ENCODE measurements at places on chromosomes 3 and 15. TPM values are rescaled to one million over a fixed set of nuclear protein-coding genes. Genes with fewer than 3 reads are reported as not detected.

DNA sequence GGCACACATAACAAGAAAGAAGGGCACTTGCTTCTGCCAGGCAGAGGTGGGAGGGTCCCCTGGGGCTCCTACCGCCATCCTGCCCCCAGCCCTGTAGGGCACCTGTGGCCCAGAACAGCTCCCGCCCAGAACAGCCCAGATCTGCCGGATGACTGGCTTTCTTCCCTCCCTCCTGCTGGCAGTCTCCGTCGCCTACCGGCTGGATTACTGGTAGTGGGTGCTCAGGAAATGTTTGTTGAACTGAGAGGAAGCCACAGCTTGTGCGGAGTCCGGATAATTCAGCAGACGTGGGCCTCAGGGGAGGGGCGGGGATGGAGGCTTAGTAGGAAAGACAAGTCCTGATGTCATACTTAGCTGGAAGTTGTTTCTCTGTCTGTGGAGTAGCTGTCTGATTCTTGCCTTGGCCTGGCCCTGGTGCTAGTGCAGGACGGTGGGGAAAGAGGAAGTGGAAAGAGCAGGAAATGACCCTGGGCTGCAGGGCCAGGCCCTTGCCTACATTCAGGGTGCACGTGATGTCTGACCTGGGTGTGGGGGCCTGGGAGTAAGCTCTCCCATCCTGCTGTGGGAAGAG is 6.7 kb downstream of the CCDC9B start:
- peak; percentile 67 for DNase-seq

- DNase-seq, result peak; percentile 84
Observed at GRCh38 chr3:152595975-152596821, 238.7 kb upstream of the P2RY1 start.

- DNase-seq, result no peak
Observed at GRCh38 chr15:36595611-36596010, 16.2 kb downstream of the CDIN1 start.

DNA sequence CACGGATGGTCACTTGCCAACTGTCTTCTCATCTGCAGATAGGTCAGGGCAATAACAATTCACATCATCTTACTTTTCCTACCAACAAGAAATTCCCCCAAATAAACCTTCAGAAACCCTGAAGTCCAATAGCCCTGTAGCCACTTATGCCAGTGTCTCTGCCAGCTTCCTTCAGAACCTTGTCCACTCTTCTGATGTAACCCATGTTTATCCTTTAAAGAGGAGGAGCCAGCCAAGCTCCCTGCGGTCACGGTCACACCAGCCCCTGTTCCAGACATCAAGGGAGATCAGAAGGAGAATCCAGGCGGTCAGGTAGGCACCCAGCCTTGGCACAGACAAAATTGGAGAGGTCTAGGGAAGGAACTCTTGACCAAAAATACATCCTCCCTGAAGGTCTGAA is 23.7 kb downstream of the SLC24A1 start:
- no peak for DNase-seq

GRCh38 chr15:90901175-90902039 is 1.7 kb upstream of the MAN2A2 start:
- DNase-seq, result no peak

DNA sequence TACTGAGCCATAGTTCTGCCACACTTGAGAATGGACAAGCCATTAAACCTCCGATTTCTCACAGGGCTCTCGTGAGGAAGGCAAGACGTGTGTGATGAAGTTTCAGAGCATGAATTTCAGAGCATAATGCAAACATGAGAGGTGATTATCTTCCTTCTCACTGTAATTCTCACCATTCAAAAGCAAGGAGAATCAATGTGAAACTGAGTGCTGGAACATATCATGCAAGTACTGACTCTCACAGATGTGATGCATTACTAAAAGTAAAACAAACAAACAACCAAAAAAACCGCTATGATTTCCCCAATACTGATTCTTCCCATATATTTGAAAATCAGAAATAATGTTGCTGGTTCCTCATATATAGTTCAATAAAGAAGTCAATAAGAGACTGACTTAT is 23.7 kb downstream of the P3H2 start:
- no peak for DNase-seq

GRCh38 chr3:56869157-56869889 is 67.6 kb upstream of the ARHGEF3 start:
- no peak for DNase-seq

GRCh38 chr15:38254051-38254883 is 1.6 kb downstream of the SPRED1 start:
- peak; percentile 71 for DNase-seq

DNA sequence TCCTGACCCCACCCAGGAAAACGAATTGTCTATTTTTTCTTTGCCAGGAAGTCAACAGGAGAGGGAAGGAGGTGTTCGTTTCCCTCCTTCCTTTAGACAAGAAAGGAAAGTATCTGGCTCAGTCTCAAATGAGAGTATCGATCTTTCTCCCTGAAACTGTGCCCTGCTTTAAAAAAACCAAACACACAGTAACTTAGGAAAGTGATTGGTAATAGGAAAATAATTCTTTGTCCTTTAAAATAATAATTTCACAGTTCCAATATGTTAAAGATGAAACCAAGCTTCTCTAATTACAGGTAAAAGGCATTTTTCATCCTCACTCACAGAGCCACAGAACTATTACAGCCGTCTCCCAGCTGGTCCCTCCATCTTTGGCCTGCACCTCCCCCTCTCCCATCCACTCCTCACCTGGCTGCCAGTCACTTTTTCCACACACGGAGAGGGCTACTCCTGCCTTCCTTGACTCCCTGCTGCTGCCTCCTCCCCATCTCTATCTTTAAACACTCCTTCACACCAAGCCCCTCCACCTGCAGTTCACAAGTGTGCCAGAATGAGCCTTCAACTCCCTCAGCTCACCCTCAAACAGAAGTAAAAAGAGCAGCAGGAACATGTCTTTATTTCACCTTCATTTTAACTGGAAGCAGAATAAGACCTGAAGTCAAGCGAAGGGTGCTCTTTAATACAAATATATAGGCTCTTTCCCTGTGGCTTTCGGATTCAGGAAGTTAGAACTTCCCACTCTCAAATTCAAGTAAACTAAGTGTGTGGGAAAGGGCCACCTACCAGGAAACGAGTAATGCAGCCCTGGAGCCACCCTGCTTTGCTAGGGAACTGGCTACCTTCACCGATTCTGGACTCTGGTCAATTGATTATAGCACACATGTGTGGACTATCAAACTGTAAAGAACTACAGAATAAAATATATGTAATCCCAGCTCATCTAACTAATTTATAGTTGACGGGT is 116.4 kb downstream of the SENP2 start:
- peak; percentile 46 for DNase-seq

DNA sequence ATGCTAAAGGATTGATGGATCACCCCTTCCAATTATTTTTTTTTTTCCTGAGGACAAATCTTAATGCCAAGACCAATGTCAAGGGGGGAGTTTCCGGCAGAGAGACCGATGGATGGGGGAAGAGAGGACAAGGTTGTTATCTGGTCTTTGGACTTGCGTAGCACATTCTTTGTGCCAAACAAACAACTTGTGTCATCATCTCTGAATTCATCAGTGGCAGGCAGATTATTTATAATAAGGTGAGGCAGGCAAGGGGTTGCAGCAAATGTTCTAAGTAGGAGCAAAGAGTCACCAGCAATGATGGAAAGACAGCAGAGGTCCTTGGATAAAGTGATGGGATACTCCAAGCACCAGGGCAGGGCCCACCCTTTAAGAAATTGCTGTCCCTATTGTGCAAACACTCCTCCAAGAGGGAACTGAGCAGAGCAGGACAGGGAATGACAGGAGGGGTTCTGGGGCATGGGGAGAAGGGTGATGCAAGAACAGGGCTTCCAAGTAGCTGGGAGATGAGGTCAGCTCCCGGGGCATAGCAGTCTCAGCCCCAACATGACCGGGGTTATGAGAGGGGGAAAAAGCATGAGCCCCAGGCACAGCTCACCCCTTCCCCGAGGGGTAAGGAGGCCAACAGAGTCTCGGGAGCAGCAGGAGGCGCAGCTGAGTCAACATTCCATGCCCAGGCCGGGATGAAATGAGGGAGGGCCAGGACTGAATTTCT is 57.4 kb downstream of the ANXA2 start:
- no peak for DNase-seq

GRCh38 chr3:99365979-99366378 is 272.4 kb upstream of the COL8A1 start:
- DNase-seq, result no peak

- no peak for DNase-seq
Observed at GRCh38 chr15:87591582-87591981, 665.0 kb downstream of the NTRK3 start.

FXR1 gene
- total RNA-seq, result 117 TPM

EXOG gene
- total RNA-seq, result 11.5 TPM

RYR3 gene
- total RNA-seq, result 2.0 TPM

ANKRD63 gene
- total RNA-seq, result 1.6 TPM

IL12A gene
- 0.14 TPM for total RNA-seq
